Psoas muscle (tissue), 8 donors: ENCODE measurements at places on chromosomes 4 and X. TPM values are rescaled to one million over a fixed set of nuclear protein-coding genes. Genes with fewer than 3 reads are reported as not detected.

DNA sequence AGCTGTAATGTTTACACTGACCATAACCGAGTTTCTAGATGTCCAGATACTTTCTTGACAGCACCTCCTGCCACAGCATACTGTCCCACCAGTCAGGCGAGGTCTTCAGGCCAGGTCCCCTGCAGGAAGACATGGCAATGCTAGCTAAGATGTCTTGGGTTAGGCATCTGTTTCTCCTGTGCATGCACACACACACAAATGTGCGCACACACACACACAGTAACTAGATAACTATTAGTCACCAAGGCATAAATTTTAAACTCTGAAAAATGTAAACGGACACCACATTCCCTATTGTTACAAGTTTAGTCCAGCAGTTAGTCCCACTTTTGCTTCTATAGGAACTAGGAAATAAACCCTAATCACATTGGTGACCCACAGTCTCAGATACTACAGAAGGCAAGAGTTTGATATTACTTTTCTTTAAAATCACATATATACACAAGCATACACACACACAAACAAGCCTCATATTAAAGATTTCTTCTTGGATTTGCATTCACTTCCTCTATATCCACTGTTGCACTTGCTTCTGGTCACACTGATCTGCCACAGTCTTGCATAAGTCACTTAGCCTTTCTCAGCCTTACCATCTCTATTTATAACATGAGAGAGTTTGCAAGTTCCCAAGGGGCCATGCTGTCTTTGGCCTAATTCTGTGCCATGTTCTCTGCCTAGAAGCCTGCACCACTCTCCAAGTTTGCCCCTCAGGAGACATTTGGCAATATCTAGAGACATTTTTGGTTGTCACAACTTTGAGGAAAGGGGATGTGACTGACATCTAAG, 32.2 kb downstream of the IL21 start:
- no peak for DNase-seq

Gene POLA1
- 9.4 TPM for total RNA-seq

- DNase-seq: no peak
Observed at GRCh38 chr4:138935-139334, 14.6 kb downstream of the ZNF718 start.

DNA sequence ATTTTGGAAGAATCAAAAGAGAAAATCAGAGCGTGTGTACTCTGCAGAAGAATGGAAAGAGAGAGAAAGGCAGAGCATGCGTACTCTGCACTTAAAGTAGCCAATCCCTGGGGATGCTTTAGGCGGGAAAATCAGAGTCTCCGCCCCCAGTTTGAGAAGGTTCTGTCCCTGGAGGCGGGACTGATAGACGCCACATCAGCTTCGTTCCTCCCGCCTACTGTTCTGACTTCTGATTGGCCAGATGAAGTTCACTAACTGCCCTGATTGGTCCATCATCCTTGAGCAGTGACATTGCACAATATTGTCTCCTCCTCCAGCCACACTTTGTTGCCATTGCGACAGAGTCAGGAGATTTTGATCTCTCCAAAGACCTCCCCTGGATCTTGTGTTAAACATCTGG, 23.8 kb downstream of the SSX1 start:
- DNase-seq: peak; percentile 69

GRCh38 chr4:74473155-74473811, 28.3 kb downstream of the AREG start:
- DNase-seq: no peak

GRCh38 chr4:161949946-161950725, 213.7 kb downstream of the FSTL5 start:
- no peak for DNase-seq

DNA sequence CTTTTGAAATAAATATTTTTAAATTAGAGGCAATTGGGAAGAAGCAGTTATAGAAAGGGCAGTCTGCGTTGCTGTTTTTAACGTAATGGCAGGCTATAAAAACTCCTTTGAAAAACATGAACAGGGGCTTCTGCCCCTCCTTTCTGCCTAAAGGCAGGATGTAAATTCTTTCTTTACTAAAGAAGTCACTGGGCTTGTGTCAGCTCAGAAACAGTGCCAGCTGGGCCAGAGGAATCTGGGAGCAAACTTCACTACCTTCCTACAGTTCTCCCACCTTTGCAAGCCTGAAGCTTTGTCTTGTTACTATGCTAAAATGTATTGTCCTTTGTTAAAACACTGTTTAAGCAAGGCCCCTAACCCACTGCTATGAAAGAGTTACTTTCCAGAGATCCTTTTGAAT, 1664.8 kb downstream of the RPA4 start:
- DNase-seq: no peak

Gene PLAC8
- total RNA-seq: 1.6 TPM

GRCh38 chr4:4941751-4942150, 77.5 kb downstream of the CYTL1 start:
- DNase-seq: no peak

DNA sequence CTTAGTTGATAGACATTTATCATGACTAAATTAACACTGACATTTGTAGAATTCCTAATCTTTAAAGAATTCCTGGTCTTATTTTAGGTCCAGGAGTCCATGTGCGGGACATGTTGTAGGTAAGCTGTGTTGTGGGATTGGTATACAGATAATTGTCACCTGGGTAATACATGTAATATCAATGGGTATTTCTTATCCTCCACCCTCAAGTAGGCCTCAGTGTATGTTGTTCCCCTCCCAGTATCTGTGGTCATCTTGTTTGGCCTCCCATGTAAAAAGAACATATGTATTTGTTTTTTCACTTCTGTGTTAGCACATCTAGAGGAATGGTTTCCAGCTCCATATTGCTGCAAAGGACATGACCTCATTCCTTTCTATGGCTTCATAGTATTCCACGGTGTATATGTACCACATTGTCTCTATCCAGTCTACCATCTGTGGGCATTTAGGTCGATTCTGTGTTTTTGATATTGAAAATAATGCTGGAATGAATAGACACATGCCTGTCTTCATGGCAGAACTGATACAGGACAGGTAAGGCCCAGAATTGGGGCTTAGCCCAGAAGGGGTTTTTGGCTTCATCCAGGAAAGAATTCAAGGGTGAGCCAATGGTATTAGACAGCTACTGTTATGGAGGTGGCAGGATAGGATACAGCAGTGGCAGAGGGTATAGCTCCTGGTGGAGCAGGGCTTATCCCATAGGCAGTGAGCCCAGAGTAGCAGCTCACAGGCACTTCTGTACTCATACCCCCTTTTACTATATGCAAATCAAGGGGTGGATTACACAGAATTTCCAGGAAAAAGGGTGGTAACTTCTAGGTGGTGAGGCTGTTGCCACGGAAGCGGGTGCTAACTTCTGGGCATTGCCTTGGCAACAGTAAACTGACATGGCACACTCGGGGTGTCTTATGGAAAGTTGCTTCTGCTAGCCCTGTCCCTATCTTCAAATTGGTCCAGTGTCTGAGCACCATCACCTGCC, 66.1 kb upstream of the WDR1 start:
- no peak for DNase-seq

DNA sequence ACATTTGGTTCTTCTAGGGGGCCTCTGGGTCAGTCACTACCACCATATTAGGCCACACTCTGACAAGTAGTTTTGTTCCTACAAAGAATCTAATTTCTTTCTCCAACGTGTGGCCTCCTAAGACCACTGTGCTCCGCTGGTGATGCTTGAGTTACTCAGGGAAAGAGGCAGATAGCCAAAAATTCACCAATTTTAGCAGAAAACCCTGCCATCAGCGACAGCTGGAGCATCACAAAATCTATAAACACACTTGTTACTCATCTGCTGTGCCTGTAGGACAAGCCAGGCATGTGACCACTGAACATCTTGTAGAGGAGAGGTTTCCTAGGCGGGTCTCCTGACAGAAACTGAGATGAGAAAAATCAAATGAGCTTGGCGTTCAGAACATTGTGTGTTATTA, 105.4 kb downstream of the SYNPO2 start:
- DNase-seq: no peak

GRCh38 chr4:7984286-7984925, 44.7 kb upstream of the AFAP1 start:
- no peak for DNase-seq

Gene GABRQ
- total RNA-seq: not detected

Gene FUNDC2
- 269 TPM for total RNA-seq

Gene PNMA6A
- 1.3 TPM for total RNA-seq

GRCh38 chr4:35965300-35965699, 279.0 kb downstream of the ARAP2 start:
- no peak for DNase-seq

Gene CDX4
- total RNA-seq: not detected

DNA sequence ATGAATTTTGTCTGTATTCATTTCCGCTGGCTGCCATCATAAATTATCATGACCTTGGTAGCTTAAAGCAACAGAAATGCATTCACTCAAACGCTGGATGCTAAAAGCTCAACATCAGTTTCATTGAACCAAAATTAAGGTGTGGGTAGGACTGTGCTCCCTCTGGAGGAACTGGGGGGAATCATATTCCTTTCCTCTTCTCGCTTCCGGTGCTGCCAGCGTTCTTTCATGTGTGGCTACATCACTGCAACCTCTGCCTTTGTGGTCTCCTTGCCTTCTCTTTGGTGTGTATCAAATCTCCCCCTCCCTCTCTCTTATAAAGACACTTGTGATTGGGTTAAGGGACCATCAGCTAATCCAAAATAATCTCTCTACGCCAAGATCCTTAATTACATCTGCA, 39.5 kb downstream of the NEIL3 start:
- DNase-seq: no peak

DNA sequence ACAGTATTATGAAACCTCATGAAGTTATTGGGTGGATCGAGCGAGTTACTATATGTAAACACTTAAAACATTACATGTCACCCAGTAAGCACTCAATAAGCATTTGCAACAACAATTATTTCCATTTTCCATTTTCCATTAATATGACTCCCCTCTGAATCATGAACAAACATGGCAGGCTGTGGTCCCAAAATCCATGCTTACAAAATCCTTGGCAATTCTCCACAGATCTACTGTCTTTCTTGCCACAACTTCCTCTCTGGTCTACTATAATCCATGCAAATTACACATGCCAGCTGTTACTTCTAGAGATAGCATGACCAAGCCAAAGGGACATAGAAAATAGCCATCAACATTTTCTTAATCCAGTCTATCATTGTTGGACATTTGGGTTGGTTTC, 22.0 kb downstream of the ASB11 start:
- no peak for DNase-seq

Gene TLR1
- 1.7 TPM for total RNA-seq

DNA sequence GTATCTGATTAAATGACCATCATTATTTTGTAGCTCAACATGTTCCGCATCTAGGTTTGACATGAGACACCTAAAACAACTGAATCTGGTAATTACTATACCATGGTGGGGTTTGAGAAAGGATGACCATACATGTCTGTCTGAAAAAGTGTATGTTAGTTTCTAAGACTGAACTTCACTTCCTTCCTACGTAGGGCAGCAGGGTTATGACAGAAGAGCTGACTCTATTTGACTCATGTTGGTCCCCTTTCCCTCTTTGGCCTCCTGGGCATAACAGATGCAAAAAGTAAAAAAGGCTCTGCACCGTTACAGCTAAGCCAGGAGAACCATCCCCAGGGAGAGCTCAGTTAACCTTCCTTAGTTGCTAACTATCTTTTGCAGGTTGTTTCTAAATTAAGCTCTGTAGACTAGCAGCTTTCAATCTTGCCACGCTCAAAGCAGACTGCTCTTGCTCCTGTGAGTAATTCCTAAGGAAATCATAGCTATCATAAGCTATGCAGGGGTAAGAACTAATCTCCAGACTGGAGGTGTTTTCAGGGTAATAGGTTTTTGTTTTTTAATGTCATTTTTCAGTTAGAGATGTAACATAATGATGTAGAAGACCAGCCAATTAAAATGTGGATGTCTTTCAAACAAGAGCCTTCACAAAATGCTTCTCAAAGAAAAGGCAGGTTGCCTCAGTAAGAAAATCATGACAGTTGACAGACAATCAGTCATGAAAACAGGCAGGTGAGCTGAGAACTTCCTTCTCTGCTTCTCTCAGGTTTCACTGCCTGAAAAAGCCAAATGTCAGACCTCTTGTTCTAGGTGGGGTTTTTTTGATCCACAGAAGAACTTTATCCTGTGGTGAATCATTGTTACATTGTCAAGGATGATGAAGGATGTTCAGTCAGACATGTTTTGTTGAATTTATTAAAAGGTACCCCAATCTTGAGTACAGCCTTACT, 66.9 kb upstream of the DAPP1 start:
- DNase-seq: no peak

- DNase-seq: no peak
Observed at GRCh38 chrX:124651031-124651430, 304.7 kb downstream of the SH2D1A start.

Gene SRD5A3
- total RNA-seq: 5.0 TPM

- no peak for DNase-seq
Observed at GRCh38 chr4:72063726-72064125, 31.9 kb downstream of the NPFFR2 start.

GRCh38 chr4:14850455-14851097, 151.7 kb upstream of the CPEB2 start:
- no peak for DNase-seq

DNA sequence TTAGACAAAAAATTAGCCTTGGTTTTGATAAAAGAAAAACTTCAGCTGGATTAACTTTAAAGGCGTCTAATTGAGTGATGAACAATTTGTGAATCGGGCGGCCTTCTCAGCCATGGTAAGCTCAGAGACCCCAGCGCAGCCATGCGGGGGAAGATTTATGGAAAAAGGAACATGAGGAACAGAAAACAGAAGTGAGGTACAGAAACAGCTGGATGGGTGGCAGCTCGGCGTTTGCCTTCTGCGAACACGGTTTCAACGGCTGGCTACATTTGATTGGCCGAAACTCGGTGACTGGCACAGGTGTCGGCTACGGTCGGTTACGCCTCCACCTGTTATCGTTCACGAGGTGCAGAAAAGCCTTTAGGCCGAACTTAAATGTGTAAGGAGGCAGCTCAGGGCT, 401.4 kb upstream of the FAT1 start:
- DNase-seq: no peak

Gene CABS1
- not detected for total RNA-seq

DNA sequence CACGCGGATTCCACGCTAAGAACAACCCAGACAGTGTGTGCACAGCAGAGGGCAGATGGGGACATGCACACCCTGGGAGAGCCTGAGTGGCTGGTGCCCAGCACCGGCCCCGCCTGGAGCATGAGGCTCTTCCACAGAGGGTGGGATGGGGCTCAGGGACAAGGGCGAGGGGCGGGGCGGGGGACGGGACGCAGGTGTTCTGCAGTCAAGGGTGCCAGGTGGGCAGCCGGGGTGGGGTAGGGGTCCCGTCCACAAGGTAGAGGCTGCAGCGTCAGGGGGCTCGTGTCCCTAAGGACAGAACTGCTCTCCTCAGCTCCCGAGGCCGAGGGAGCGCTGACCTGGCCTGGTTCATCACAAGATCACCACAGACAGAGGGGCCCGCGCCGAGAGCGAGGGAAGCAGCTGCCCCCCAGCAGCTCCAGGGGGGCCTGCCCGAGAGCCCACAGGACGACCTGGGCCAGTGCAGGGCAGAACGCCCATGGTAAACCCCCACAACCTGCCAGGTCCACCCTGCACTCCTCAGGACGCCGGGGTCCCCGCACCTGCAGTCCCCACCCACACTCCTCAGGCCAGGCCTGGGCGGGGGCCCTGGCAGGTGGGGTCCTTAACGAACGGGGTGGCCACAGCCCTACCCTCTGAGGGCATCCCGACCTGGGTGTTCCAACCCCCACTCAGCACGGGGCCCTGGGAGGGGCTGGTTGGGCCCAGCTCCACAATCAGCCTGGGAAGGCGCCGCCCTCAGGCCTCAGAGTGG, 26.7 kb downstream of the CTBP1 start:
- DNase-seq: no peak
